Type B pancreatic cell (in vitro differentiated cells): ENCODE measurements at places on chromosomes 2 and 18.

- DNase-seq, result no peak
These were observed 6.1 kb downstream of the STK25 start for GRCh38 chr2:241502281-241502680.

DNA sequence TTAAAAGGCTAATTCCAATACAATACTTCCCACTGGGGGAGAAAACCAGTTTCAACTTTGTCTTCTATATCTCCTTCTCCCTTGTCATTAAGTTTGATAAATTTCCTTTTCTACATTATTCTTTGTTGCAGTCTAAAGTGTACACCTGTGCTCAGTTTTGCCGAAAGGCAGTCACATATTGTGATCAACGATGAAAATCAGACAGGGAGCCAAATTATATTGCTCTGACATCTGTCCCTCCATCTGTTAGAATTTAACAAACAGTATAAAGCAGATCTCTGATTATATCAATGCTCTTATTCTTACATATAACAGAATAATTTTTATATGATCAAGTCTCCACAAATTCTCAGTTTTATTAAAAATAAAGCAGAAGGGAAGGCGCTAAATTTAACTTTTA is 496.7 kb downstream of the NRXN1 start:
- DNase-seq, result no peak

DNA sequence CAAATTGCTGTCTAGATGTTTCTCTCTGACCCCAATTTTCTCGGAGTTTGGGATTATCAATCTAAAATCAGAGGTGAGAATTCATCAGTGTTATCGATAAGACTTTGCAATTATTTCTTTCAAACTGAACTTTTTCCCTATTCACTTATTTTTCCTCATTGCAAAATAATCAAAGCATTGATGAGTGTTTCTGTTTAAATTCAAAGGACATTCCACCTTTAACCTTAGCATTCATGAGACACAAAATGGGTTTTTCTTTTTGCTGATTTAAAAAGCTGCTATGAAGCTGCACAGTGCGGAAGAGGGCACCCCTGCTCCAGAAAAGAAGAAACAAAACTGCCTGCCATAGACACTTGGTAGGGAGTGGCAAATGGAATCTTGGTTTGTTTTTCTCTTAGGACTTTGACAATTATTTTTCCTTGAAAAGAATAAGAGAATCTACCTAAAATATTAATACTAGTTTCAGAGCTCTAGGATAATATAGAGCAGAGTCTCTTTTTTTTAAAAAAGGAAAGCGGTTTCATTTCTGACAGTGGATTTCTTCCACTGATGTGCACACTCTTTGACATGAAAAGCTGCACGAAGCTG is 203.4 kb downstream of the TGIF1 start:
- no peak for DNase-seq

GRCh38 chr2:13109516-13109915 is 392.8 kb downstream of the TRIB2 start:
- no peak for DNase-seq

- no peak for DNase-seq
These were observed 7.6 kb downstream of the PROC start for GRCh38 chr2:127425540-127426490.

DNA sequence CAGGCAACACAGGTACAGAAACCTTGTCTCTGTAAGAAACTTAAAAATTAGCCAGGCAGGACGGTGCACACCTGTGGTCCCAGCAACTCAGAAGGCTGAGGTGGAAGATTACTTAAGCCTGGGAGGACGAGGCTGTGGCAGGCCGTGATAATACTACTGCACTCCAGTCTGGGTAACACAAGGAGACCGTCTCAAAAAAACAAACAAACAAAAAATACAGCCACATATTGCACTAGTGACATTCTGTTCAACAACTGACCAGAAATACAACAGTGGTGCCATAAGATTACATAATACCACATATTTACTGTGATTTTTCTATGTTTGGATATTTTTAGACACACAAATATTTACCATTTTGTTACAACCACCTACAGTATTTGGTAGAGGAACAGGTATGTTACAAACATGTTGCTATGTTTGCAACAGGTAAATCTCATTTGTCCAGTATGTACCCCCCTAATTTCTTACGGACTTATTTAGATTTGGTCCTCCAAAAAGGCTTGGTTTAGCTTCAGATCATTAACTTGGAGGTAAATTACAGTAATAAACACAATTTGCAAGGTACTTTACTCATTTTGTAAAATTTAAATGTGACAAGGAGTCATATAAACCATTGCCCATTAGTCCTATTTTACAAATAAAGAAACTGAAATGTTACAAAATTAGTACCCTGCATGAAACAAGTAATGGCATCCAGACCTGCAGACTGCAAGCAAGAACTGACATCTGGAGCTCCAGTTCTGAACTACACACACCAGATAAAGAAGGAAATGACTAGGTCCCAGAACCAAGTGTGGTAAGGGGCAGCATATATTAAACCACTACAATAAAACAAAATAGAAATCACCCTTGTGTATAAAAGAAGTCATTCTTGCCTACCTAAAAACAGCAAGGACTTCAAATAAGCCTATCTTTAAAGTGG is 36.8 kb downstream of the TRIP12 start:
- no peak for DNase-seq

DNA sequence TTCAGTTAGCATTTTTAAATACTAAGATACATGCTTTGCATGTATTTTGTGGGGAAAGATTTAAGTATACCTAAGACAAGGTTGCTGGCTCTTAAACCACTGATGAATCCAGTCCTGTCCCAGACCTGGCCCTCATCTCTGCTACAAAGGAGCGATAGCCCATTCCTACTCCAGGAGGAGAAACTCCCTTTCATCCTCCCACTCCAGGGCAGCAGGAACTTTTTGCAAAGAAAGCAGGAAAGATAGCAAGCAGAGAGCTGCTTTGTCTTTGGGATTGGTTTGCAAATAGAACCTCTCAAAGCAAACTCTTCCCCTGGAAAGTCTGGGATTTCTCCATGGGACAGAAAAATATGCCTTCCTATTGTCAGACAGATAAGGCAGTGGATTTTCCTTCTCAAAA is 43.6 kb upstream of the COPS8 start:
- DNase-seq, result no peak

DNA sequence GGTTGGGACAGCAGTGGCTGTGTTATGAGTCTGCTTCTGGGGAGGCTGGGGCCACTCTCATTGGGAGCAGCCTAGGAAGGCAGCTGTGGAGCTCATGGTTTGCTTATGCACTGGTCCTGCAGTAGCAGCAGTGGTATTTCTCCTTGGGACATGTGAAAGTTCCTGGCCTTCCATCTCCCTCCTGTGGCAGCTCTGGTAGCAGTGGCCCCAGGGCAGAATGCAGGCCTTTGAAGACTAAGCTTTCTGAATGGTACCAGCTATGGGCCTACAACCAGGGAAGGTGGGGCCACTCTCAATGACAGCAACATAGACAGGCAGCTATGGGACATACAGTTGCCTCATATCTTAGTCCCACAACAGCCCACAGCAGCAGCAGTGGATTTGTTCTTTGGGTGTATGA is 117.3 kb upstream of the VWC2L start:
- no peak for DNase-seq

GRCh38 chr2:219569635-219570034 is 1.7 kb downstream of the OBSL1 start:
- no peak for DNase-seq

GRCh38 chr2:168459256-168459655 is 3.2 kb downstream of the CERS6 start:
- no peak for DNase-seq

DNA sequence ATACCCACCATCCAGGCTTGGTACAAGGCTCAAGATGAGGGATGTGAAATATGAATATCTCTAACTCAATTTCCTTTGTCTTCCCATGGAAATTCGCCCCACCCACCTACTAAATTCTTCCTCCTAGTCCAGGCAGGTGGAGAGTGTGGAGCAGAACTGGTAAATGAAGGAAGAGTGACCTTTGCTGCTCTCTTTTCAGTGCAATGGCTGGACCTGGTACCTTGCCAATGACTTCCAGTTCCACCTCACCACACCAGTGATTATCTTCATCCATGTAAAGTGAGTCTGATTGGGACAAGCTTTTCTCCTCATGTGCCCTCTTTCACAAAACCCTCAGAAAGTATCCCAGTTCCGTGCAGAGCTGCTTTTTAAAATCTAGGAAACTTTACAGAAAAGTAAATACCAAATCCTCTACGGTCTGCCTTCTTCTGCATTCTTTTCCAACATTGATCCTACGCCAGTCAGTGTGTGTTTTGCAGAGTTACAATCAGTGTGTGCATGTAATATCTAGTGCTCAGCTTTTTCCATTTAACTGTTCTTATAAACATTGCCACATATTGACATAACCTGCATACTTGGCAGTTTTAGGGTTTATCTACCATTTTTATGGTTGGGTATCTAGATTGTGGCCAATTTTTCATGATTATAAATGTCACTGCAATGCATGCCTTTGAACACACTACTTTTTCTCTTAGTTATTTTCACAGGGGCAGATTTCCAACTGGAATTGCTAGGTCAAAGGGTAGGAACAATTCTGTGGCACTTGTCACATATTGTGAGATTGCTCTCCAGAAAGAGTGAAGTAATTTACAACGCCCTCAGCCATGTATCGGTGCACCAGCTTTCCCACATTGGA is 86.5 kb upstream of the SEC11C start:
- no peak for DNase-seq

DNA sequence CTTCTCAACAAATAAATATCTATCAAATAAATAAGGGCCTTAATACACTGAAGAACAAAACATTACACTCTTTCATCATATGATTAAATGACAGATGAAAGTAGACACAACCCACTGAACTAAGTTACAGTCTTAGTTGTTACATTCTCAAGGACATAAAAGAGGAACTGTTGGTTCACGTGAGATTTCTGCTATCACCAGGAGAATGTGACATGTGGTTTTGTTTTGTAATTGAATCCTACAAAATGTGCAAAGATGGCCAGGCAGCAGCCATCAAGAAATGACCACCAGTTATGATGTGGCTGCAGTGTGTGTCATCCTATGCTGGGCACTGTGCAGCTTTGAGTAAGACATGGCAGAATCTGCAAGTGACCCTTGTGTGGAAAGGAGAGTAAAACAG is 310.6 kb upstream of the PIK3C3 start:
- DNase-seq, result no peak

GRCh38 chr2:96773922-96774321 is 13.2 kb downstream of the CNNM4 start:
- no peak for DNase-seq

- no peak for DNase-seq
These were observed 8.7 kb downstream of the CROCC2 start for GRCh38 chr2:240914645-240915525.

DNA sequence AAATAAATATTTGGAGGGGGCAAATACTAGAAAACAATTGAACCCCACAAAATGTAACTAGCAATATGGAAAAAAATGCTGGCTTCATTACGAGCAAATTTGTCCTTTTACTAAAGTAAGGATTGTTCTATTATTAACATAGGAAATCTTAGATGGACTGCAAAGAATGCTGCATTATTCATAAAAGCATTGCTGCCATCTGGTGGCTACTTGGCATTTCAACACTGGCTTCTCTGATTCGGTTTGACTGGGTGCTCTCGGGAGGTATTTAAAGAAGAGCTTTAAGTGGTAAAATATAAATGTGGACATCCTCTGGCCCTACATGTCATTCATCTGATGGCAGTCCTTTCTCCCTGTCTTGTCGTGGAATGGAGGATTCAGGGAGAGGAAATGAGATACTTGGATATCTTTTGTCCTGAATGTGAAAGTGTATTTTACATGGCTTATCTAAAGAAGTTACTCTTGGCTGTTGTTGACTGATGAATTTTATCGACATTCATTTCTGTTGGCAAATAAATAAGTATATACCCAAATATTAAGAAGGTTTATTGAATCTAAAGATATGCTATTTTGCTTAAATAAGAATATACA is 130.2 kb downstream of the ARHGAP15 start:
- no peak for DNase-seq

DNA sequence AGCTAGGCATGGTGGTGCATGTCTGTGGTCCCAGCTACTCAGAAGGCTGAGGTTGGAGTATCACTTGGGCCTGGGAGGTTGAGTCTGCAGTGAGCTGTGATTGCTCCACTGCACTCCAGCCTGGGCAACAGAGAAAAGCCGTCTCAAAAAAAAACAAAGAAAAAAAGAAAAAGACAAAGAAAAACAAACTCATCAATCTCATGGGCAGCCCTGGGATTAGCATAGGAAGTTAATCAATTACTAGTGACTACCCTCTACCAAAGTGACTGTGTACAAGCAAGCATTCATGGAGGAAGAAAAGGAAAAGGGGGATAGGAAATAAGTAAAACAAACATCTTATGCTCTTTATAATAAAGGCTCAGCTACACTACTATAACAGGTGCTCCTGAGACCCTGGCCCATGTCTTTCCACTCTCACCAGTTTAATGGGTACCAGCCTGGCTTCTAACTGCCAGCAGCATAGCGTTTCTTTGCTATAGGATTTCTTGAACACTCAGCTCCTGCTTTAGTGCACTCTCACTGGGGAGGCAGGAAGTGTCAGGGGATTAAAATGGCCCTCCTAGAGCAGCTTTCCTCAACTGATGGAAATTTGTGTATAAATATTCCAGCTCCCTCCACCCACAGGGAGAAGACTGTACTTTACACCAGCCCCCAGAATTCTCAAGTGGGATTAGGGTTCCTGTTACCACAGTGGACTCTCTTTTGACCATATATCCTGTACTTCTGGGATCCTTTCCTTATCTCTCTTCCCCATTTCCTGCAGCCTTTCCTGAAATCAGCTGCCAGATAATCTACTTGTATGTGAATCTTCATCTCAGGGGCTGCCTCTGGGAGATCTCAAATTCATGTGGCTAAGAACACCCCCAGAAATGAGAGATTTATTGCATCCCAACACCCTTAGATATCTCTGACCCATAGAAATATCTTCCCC is 91.3 kb upstream of the GLS start:
- DNase-seq, result no peak

- no peak for DNase-seq
These were observed 82.9 kb downstream of the CHRNA1 start for GRCh38 chr2:174681099-174682006.
